ENCODE measurements at places on chromosomes 12 and 14.

GRCh38 chr12:66241061-66242043 is 52.3 kb downstream of the IRAK3 start:
- no peak for DNase-seq

GRCh38 chr14:103811189-103811588 is 36.2 kb downstream of the PPP1R13B start:
- no peak for DNase-seq

DNA sequence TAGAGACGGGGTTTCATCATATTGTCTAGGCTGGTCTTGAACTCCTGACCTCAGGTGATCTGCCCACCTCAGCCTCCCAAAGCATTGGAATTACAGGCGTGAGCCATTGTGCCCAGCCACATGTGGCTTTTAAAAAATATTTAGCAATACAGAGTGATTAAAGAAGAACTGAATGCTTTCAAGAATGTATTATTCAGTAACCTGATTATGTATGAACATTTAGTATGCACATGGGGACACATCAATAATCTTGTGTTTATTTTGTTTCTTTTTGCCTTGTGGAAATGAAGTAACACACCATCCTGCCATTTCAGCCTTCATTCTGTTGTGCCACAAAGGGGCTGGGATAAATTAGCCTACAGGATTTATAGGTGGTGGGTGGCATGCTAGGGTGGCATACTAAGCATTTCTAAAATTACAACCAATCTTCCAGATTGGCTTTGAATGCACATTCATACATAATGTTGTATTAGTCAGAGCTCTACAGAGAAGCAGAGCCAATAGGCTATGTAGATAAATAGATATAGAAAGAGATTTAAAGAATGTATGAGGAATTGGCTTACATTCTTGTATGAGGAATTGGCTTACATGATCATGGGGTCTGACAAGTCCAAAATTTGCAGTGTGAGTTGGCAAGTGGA is 25.5 kb upstream of the TXNRD1 start:
- DNase-seq, result no peak

DNA sequence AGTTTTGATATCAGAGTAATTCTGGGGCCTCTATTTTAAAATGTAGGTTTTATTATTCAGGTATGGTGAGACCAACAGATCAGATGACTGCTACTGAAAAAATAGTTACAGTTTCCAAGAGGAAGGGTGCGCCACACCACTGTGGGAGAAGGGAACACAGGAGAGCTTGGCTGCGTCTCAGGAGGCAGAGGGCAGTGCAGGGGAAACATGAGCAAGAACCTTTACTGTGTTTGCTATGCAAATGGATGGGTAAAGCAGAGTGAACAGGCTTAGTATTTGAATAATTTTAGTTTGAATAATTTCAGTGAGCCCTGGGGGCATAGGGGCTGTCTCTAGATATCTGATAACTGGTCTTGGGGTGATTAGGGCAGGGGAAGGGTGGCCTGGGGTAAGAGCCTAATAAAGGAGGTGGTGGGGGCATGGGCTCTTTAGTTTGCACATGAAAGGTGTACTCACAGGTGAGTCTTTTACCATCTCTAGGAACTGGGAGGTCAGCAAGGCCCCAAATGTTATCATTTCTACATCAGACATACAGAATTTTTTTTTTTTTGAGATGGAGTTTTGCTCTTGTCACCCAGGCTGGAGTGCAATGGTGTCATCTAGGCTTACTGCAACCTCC is 196.8 kb upstream of the NEDD1 start:
- no peak for DNase-seq

DNA sequence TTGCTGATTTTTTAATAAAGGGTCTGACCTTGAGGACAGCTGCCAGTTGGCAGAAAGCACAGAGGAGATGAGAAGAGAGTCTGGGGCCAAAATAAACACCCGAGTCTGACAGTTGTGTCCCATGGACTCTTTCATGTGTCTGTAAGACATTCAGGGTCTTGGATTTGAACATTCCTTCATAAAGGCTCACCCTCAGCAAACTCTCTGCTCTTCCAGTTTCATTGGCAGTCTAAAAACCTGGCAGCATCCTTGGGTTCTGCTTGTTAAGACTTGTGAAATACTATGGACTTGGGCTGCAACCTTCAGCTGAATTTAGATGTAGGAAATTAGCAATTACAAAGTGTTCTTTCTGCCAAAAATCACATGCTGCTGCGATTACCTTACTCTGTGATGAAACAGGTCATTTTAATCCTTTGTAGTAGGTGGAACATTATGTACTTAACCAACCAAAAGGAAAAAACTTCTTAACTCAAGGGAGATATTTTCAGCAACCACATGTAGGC is 32.0 kb upstream of the LMNTD1 start:
- no peak for DNase-seq

GRCh38 chr12:94157981-94158411 is 9.6 kb downstream of the PLXNC1 start:
- DNase-seq, result no peak

- no peak for DNase-seq
These were observed 516.9 kb downstream of the SLC16A7 start for GRCh38 chr12:60112763-60113162.

- DNase-seq, result no peak
These were observed 4.4 kb downstream of the ITGA7 start for GRCh38 chr12:55703288-55703687.

DNA sequence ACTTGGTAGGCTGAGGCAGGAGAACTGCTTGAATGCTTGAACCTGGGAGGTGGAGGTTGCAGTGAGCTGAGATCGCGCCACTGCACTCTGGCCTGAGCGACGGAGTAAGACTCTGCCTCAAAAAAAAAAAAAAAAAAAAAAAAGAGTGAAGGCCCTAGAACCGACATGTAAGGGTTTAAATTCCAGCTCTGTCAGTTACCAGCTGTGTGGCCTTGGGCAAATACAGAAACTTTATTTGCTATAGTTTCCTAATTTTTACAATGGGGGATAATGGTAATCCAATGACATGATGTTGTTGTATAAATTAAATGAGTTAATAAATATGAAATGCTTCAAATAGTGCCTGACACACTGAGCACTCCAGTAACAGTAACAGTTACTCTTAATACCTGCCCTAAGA is 19.6 kb upstream of the PYGL start:
- DNase-seq, result no peak

- no peak for DNase-seq
These were observed 124.0 kb downstream of the PDE3A start for GRCh38 chr12:20492251-20492760.

GRCh38 chr12:111330800-111331752 is 37.8 kb downstream of the PHETA1 start:
- peak; percentile 62 for DNase-seq

DNA sequence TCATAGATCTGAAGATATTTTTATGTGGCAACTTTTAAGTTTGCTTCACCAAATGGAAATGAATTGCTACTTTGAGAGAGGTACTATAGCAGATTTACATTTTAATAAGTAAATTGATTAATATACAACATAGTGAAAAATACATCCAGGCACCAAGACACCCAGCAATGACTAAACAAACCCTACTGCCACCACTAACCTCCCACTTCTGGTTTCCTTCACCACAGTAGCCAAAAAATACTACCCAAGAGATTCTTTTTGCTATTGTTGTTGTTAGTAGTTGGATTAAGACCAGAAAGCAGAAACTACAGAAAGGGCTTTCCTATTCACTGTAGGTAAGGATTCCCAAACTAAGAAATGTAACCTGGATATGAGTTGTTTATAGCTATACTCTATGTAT is 54.1 kb downstream of the COCH start:
- no peak for DNase-seq

DNA sequence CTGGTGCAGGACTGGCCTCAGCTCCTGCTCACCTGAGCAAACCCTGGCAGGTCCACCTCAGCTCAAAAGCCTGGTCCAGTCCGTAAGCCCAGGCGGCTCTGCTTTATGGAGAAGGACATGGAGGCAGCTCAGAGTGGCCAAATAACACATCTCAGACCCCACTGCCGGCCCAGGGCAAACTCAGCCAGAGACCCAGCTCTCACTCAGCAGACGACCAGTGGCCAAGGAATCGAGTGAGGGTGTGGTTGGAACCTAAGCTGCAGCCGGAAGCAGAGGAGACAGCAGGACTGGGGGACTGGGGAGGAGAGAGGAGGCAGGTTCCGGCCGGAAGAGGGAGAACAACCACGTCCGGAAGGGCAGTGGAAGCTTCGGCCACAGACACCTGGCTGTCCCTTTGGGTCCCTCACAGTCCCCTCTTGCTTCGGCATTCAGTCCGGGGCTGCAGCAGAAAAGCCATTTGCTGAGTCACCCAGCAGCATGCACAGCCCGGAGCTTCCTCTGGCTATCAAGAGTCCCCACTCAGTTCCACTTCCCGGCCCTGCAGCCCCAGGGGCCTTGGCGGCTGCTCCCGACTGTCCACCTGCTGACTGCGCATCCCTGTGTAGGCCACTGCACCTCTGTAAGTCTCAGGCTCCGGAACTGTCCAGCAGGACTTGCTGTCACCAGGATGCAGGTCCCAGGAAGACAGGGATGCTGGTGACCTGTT is 104.0 kb downstream of the CALM1 start:
- DNase-seq, result no peak

DNA sequence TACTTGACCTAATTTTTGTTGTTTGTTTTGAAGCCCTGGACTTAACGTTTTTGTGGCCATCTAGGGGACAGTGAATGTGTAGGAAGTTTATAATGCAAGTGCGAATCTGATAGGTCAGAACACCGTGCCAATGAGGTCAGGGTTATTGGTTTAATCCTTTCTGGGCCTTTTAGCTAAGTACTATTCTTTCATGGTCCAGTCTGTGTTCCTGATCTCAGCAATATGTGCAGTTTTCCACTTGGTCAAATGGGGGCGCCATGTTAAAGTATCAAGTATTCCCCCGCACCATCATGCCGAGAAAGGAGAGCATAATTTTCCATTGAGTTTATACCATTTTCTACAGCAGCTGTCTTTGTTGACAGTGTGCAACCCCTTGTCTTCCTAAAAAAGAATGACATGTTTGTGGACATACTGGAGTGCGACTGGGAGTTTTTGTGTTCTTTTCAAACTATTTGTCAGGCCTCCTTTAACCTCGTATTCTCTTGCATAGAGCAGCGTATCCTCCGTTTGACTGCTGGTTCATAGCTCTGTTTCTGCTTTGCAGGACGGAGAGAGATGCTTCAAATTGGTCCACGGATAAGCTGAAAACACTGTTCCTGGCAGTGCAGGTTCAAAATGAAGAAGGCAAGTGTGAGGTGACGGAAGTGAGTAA is 1.3 kb downstream of the AHSA1 start:
- DNase-seq, result peak; percentile 91

- no peak for DNase-seq
These were observed 199.0 kb downstream of the RAD51B start for GRCh38 chr14:68018598-68018997.

- DNase-seq, result no peak
These were observed 33.4 kb downstream of the ACADS start for GRCh38 chr12:120758798-120759590.

- DNase-seq, result no peak
These were observed 15.9 kb downstream of the DENND5B start for GRCh38 chr12:31574803-31575575.

DNA sequence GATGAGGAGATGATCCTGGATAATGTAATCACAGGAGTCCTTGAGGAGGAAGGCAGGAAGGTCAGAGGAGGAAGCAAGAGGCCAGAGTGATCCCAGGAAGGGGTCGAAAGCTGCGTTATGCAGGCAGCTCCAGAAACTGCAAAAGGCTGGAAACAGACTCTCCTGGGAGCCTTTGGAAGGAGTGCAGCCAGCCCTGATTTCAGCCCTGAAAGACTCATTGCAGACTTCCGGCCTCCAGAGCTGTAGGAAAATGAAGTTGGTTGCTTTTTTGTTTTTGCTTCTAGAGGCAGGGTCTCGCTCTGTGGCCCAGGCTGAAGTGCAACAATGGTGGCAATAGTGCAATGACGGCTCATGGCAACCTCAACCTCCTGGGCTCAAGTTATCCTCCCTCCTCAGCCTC is 44.6 kb upstream of the FZD10 start:
- no peak for DNase-seq

GRCh38 chr12:56450241-56450640 is 1.0 kb upstream of the TIMELESS start:
- no peak for DNase-seq

- no peak for DNase-seq
These were observed 19.7 kb downstream of the MARK3 start for GRCh38 chr14:103404920-103405319.

DNA sequence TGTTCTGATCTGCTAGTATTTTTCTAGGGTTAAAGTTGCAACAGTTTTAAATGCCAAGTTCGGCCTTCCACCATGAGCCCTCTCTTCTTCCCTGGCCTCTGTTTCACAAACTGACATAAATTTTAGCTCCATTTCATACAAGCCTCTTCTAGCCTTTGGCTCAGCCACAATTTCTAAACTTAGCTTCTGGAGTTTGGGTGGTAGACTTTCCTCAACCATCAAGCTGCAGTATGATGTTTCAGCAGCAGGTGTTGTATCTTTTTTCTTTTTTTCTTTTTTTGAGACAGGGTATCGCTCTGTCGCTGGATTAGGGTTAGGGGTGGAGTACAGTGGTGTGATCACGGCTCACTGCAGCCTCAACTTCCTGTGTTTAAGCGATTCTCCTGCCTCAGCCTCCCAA is 29.4 kb downstream of the SETD3 start:
- no peak for DNase-seq

DNA sequence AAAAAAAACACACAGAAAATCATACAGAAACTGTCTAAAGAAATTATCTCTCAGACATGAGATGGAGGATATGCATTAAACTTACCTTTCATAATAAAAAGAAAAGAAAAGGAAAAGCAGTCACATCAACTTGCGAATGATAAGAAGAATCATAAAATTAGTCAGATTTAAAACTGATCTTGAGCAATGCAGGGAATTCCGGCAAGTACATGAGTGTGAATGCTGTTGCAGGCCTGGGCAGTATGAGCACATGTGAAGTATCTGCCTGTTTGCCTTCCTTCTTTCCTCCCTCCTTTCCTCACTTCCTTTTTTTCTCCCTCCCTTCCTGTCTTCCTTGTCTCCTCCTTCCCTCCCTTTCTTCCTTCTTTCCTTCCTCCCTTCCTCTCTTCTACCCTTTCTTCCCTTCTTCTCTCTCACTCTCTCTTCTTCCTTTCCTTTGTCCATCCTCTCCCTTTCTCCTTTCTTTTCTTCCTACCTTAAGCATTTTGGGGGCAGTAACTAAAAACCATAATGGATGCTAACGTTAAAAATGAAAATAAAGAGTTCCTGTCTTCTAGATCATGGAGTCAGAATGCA is 38.5 kb upstream of the SLC6A15 start:
- no peak for DNase-seq

- no peak for DNase-seq
These were observed 269.2 kb upstream of the DAAM1 start for GRCh38 chr14:58919217-58919616.

DNA sequence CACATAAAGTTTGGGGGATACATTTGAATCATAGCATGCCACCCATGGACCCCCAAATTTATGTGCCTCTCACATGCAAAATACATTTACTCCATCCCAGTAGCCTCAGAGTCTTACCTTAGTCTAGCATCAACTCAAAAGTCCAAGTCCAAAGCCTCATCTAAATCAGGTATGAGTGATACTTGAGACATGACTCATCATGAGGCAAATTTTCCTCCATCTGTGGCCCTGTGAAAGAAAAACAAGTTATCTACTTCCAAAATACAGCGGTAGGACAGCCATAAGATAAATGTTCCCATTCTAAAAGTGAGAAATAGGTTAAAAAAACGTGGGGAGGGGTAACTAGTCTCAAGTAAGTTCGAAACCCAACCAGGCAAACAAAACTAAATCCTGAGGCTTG is 444.2 kb downstream of the SNAPC1 start:
- DNase-seq, result no peak

- no peak for DNase-seq
These were observed 191.4 kb downstream of the TTC7B start for GRCh38 chr14:90624732-90625400.

GRCh38 chr12:56687223-56688128 is 608 bp downstream of the PTGES3 start:
- DNase-seq, result peak; percentile 86

All from activated CD4-positive, alpha-beta T cell treated with anti-CD3 and anti-CD28 coated beads, Interleukin-2, amount 10 ng/mL, durations not matched to agents 24 days and 14 days (primary cell).